Activated CD8-positive, alpha-beta memory T cell treated with anti-CD3 and anti-CD28 coated beads for 1 hour (primary cell): ENCODE measurements at places on chromosomes 13 and 19.
A peak's percentile ranks its signal among the peaks of the same experiment; 100 is the strongest.

DNA sequence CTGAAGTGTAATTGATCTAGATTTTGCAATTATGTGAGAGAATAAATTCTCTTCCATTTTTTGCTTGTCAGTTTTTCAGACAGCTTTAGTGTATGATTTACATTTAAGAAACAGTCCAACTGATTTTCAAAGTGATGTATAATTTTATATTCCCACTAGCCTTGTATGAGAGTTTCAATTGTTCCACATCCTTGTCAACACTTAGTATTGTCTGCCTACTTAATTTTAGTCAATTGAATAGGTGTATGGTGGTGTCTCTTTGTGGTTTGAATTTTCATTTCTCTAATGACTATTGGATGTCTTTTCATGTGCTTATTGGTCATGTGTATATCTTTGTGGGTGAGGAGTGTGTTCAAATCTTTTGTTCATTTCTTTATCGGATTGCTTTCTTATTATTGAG lies 49.4 kb upstream of the SPRY2 start:
- DNase-seq: no peak

GRCh38 chr13:75651013-75651412 lies 14.9 kb downstream of the LMO7 start:
- no peak for DNase-seq

GRCh38 chr13:29182216-29182615 lies 362.1 kb downstream of the MTUS2 start:
- DNase-seq: no peak

DNA sequence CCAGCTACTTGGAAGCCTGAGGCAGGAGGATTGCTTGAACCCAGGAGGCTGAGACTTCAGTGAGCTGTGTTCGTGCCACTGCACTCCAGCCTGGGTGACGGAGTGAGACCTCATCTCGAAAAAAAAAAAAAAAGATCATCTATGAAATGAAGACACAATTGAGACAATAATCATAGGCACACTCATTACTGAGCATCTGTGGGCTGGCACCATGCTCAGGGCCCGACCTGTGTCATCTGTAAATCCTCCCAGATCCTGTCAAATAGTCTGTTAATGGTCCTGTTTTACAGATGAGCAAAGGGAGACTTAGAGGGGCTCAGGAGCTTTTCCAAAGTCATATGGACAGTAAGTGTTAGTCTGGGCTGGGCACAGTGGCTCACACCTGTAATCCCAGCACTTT lies 4.1 kb upstream of the NANOS2 start:
- DNase-seq: no peak

DNA sequence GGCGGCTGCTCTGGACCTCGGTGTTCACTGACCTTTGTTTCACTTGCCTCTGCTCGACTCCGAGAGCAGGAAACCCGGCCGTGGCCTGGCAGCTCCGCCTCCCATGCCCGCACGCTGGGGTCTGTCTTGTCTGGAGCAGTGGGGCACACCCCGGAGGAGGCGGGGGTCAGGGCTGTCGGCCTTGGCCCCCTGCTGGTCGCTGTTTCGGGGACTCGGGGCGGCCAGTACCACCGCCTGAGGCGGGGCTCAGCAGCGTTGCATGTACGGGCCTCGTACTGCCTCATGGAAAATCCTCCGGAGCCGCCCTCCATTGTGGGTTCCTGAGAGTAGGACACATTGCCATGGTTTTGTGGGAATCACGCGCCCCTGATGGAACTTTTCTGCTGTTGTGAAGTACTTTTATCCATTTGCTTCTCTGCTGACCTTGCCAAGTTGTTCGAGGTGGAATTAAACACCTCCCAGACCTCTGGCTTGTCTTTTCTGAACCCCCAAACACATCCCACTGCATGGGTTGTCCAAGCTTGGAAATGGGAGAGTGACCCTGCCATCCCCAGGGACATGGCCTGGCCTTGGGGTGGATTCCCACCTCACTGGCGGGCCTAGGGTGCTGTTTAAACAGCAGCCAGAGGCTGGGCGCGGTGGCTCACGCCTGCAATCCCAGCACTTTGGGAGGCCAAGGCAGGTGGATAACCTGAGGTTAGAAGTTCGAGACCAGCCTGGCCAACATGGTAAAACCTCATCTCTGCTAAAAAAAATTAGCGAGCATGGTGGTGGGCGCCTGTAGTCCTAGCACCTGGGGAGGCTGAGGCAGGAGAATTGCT lies 5.5 kb upstream of the NDUFS7 start:
- no peak for DNase-seq

- DNase-seq: no peak
Measured at GRCh38 chr19:1522061-1522460, 1.8 kb upstream of the PLK5 start.

- DNase-seq: no peak
Measured at GRCh38 chr13:38784036-38784880, 97.4 kb downstream of the FREM2 start.

GRCh38 chr19:18969931-18970659 lies 29.1 kb upstream of the HOMER3 start:
- DNase-seq: no peak

- no peak for DNase-seq
Measured at GRCh38 chr19:48741129-48741999, 954 bp upstream of the RASIP1 start.

- no peak for DNase-seq
Measured at GRCh38 chr13:92677571-92677970, 549.0 kb upstream of the GPC6 start.

GRCh38 chr19:9309139-9309973 lies at the start of gene ZNF699:
Gene ZNF699, minus strand, starts transcription at chr19:9309838. Its CDS starts 4,719 bp downstream, at chr19:9305119.
- DNase-seq: peak; percentile 98

- no peak for DNase-seq
Measured at GRCh38 chr13:106184790-106185189, 350.7 kb downstream of the EFNB2 start.

DNA sequence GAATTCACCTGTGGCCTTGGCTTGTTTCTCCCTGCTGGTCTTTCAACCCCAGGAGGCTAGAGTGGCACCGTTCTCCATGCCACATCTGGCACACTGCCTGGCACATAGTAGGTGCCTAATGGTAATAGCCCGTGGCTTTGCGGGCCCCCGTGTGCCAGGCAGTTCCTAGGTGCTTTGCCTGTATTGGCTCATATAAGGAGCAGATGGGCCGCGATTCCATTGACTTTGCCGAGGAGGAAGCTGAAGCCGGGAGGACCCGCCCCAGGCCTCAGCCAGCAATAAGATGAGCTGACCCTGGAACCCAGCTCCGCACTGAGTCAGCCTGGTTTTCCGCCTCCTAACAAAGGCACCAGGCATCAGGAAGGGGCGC lies 807 bp downstream of the PGLYRP1 start:
- no peak for DNase-seq

GRCh38 chr13:51192348-51192747 lies 29.9 kb upstream of the FAM124A start:
- no peak for DNase-seq

- no peak for DNase-seq
Measured at GRCh38 chr13:24153979-24154701, 6.4 kb upstream of the SPATA13 start.

- no peak for DNase-seq
Measured at GRCh38 chr13:34250151-34250670, 432.3 kb downstream of the RFC3 start.

- DNase-seq: no peak
Measured at GRCh38 chr19:8116437-8117293, 32.7 kb downstream of the FBN3 start.

DNA sequence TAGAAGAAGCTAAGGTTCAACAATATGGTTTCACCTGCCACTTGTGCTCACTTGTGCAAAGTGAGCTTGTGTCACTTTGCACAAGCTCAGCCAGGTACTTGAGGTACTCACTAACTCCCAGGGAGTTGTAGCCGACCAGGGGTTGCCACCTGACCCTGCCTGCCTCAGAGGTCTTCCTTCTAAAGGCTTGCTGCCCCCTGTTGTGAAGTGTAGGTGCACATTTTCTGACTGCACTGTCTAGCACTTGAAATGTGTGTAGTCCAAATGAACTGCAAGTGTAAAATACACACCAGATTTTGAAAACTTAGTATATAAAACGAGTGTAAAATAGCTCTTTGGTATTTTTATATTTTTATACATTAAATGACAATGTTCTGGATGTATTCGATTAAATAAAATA lies 230.8 kb downstream of the DLEU7 start:
- DNase-seq: no peak

GRCh38 chr19:29259867-29260281 lies 46.9 kb upstream of the UQCRFS1 start:
- DNase-seq: no peak

DNA sequence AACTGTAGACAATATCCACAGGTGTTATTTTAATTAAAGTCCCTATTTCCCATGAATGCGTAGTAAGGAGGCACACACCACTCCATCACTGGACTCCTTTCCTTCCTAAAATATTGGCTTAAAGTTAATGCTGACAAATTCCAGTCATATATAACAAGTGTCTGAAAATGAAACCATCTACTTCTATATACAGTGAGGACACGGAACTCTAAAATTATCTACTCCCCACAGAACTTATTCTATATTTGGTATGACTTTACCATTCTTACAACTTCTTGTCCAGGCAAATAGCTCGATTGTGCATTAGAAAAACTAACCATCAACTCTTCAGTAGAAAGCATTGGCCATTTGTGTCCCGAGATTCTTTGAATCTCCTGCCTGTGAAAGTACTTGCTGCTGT lies 1560.2 kb downstream of the EFNB2 start:
- DNase-seq: no peak

GRCh38 chr13:26485786-26486185 lies 71.7 kb upstream of the WASF3 start:
- DNase-seq: no peak

- DNase-seq: no peak
Measured at GRCh38 chr13:98972627-98973026, 5.2 kb downstream of the DOCK9 start.

DNA sequence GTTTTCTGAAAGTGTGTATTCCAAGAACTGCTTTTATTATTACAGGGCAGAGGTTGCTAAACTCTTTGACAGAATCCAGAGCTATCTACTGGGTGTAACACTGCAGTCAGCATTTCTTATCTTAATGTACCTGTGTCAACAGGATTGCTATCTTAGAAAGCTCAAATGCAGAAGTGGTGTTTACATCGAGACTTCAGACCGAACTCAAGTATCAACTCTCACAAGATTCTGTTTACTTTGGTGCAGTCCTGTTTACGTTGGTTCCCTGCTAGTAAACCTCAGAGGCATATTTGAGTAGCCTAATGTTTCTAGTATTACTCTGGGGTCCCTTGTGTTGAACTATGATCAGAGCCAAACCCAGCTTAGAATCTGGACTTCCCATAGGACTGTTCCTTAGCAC lies 20.5 kb downstream of the SLC15A1 start:
- no peak for DNase-seq

- no peak for DNase-seq
Measured at GRCh38 chr13:85896516-85897450, 97.6 kb upstream of the SLITRK6 start.

- no peak for DNase-seq
Measured at GRCh38 chr19:47267350-47267759, 7.3 kb upstream of the INAFM1 start.

GRCh38 chr19:18322318-18322758 lies 538 bp downstream of the LSM4 start:
- no peak for DNase-seq

DNA sequence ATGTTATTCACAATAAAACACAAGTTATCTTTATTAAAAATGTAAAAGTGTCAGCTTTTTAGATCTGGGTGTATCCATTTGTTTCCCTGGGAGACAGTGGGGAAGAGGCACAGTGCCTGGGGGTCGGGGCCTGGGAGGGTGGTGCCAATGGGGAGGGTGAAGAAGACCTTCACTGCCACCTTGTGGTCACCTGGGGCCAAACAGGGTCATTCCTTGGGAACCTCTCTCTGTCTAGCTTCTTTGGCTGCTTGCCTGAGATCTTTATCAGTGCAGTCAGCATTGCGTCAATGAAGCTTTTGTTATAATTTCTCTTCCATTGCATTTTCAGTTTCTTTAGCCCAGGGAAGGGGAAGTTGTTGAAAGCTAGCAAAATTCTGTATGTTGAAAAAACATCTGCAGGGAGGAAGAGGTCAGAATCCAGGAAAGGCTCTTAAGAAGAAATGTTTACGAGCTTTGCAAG lies 39.1 kb downstream of the PCDH8 start:
- DNase-seq: no peak
